Stimulated activated CD4-positive, alpha-beta T cell treated with anti-CD3 and anti-CD28 coated beads, Interleukin-4, amount 100 ng/mL, for 24 hours (primary cell): ENCODE measurements at places on chromosomes 5 and 9.

GRCh38 chr5:179568721-179569120, 18.4 kb downstream of the RUFY1 start:
- no peak for DNase-seq

DNA sequence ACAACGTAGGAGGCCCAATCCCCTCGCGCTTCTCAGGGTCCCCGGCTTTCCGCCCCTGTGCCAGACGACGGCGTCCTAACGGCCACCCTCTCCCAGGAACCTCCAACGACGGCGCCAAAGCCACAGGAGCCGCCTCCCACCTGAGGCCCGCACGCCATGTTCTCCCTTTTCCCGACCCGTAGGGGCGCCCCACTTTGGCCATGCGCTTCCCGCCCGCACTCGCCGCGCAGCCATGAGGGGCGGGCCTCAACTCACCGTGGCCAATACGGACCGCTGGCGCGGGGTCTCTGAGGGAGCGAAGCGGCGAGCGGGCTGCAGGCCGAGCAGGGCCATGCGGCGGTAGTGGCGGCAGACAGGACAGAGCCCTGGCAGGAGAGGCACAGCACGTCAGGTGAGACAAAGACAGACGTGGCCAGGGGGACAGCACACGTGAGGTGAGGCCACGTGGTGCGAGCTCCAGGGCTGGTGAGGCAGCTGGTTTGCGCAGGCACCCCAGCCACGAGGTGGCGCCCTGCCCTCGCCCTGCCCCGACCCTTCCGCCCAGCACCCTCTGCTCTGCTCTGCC, 1005.5 kb upstream of the PTPRD start:
- DNase-seq, result no peak

GRCh38 chr9:27664121-27664779, 91.0 kb upstream of the C9orf72 start:
- no peak for DNase-seq

GRCh38 chr5:55991768-55992486, 2.8 kb downstream of the IL6ST start:
- no peak for DNase-seq

DNA sequence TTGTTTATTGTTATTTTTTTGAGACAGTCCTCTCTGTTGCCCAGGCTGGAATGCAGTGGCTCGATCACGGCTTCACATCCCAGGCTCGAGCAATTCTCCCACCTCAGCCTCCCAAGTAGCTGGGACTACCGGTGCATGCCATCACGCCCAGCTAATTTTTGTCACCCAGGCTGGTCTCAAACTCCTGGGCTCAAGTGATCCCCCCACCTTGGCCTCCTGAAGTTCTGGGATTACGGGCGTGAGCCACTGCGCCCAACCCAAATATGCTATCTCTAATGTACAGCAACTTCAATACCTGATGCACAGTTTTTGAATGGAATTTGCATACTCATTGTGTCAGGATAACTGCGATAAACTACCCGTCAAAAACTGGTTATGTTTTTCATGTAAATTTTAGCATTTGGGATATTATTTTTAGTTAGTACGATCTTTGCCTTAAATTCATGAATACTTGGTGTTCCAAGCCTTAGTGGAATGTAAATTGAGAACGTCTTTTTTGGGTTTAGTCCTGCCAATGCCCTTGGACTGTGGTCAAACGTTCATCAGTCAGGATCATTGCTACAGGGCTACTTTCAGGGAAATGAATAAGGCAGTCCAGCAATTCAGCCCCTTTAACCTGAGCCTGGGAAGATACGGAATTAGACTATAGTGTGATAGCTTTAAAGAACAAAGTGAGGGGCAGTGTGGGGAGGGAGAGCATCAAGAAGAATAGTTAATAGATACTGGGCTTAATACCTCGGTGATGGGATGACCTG, 4.4 kb downstream of the UGCG start:
- DNase-seq, result no peak

GRCh38 chr5:75034137-75034739, 18.1 kb downstream of the GCNT4 start:
- peak; percentile 32 for DNase-seq

DNA sequence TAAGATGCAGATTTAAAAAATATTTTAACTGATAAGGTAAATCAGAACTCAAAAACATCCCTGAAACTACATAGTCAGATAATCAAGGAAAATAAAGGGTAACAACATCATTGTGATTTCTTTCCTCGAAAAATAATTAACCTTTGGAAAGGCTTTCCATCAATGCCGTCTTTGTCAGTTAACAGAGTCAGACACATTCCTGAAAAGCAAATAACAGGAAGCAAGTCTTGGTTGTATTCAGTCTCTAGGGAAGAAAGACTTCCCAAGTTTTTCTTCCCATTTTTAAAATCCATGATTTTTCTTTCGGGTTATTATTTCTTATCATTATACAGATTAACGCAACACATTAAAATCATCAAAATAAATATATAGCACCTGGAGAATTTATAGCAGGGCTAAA, 256.4 kb upstream of the CDH6 start:
- no peak for DNase-seq

- no peak for DNase-seq
Measured at GRCh38 chr5:3022665-3023064, 271.2 kb upstream of the IRX2 start.

DNA sequence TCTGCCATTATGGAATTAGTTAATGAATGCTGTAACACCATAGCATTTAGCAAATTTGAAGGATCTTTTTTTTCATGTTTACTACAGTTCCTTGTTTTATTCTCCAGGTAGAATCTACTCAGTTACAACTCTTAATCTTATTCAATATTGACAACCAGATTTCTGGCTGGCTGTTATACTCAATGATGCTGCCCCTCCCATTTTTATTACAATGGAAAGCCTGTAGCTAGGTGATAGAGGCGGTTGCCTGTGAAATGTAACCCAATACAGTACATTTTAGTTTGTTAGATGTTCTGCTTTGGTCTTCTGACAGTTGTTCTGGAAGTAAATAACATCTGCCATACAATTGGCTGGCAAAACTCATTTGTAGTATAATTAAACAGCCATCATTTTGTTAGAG, 294.2 kb downstream of the DMRTA1 start:
- no peak for DNase-seq

DNA sequence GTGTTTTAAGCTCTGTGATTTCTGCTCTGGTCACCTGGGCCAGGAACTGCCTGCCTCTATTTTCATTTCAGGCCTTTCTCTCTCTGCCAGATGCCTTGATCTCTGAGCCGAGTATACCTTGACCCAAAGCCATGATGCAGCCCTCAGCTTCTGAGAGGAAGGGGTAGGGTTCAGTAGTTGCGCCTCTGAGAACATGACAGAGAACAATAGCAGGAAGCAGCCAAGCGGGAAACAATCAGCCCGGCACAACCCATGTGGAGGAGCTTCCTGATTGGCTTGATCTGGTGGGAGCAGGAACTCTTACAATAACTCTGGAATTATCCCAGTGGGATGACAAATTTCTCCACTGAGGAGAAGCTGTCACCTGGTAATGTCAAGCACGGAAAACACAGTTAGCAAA, 127.4 kb downstream of the PALM2AKAP2 start:
- no peak for DNase-seq

DNA sequence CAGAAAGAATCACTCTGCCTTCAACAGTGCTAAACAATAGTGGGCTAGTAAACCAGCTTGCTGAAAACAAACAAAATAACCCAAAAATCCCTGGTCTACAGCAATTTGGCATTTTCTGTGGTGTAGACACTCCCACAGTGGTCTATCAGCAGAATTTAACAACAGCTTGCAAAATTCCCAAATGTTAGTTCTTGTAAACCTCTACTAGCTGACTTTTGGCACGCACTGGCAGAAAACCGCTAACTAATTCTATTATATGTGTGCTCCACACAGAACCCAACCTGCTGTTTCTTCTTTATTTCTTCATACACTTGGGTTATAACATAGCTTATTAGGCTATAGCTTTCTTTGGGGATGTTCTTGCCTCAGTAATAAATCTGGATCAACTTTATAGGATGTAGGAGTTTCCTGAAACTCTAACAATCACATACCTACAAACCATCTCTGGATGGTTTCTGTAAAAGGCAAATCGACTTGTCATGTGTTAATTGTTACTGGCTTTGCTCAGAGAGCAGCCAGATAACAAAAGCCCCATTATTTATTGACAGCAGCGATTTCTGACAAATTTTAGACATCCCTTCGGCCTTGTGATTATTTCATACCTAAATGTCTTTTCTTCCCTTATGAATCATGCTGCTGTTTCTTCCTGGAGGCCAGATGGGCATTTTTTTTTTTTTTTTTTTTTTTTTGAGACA, 82.7 kb upstream of the NAA35 start:
- DNase-seq, result no peak

DNA sequence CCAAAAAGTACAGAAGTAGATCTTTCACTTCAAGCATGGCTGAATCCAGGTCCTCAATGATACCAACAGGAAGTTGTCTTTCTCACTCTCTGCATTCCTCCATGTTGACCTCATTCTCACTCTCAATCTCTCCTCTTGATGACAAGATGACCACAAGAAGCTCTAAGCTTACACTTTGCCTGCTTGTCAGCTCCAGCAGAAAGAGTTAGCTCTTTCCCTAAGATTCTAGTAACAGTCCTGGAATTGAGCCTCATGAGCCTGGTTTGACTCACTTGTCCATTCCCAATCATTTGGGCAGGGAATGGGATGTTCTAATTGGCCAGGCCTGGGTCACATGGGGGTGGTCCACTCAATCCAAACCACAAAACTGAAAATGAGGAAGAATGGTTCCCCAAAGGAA, 3.3 kb upstream of the CLTA start:
- no peak for DNase-seq

- DNase-seq, result no peak
Measured at GRCh38 chr5:89972901-89973300, 436.7 kb downstream of the CETN3 start.

DNA sequence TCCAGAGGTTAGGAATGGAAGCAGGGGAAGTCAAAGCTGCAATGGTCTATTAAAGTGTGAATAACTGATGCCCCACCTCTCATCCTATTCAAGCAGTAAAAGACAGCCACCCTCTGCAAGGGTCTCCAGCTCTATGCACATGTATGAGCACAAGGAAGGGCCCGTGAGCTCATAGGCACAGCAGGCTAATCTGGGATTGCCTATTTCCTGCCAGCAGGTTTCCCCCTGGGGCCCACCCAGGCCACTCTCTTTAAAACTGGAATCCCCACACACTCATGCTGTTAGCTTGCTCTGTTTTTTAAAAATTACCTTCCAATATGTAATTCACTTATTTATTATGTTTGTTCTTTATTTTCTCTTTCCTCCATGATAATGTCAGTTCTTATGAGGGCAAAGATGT, 48.7 kb upstream of the ZNF366 start:
- DNase-seq, result no peak

DNA sequence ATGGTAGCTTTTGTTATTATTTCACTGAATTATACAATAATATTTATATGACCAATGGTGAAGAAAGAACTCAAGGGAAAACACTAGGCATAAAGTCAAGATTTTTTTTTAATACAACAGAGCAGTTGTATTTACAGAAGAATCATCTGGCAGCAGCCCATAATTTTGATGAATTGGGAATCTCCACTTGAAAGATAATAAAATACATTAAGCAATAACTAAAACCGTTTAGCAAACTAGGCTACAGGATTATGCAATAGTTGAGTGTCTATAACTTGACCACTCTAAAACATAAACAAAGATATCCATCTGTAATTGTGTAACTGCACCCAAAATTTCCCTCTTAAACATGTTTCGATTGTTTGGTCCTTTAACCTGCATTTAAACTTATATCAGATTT, 80.8 kb downstream of the SNCAIP start:
- DNase-seq, result no peak

GRCh38 chr9:83027153-83027891, 35.6 kb downstream of the RASEF start:
- no peak for DNase-seq

GRCh38 chr5:131644822-131645221, 9.8 kb upstream of the RAPGEF6 start:
- no peak for DNase-seq

- no peak for DNase-seq
Measured at GRCh38 chr5:159878988-159879471, 37.3 kb upstream of the ADRA1B start.

- DNase-seq, result no peak
Measured at GRCh38 chr5:35115920-35116319, 68.2 kb upstream of the AGXT2 start.

DNA sequence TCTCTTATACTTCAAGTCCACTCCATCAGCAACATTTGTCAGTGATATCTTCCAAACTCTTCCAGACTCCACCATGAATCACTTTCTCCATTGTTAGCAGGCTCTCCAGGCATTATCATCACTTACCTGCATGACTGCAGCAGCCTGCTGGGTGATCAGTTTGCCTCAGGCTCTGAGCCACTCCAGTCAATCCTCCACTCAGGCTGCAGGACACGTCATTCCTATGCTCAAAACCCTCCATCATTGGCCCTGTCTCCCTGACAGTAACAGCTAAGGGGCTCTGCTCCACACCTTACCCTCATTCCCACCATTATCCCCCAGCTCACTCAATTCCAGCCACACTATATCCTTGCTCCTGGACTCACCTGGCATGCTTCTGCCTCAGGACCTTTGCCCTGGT, 10.7 kb downstream of the DIRAS2 start:
- DNase-seq, result no peak

- DNase-seq, result no peak
Measured at GRCh38 chr9:85730916-85731630, 10.7 kb downstream of the AGTPBP1 start.

GRCh38 chr5:123512611-123513461, 859 bp downstream of the CSNK1G3 start:
- DNase-seq, result peak; percentile 43

GRCh38 chr5:178606269-178606668, 16.1 kb upstream of the COL23A1 start:
- no peak for DNase-seq

DNA sequence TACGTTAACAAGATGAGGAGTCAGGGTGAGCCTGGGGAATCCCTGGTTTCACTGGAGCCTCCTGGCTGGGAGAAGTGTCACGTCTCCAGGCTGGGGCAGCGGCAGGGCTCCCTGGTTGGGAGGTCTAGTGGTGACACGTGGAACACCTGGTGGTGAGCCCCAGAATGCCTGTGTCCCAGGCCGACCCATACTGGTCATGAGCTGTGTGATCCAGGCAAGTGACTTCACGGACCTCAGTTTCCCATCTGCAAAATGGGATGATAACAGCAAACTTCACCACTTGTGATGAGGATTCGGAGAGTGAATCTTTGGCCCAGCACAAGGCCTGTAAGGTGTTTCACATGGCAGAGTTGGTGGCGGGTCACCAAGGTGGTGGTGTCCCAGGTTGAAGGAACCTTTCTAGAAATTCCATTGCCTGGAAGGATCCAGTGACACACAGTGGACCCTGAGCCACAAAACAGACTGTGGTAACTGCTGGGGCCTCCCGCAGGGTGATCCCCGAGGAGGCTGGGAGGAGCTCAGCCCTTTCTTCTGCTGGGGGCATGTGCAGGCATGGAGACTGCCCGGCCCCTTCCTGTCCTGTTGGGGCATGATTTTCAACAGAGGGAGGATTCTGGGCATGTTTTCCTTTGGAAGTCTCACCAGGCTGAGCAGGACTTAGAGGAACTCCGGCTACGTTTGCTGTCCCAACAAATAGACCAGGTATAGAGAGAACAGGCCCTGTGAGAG, 153.9 kb upstream of the IER5L start:
- DNase-seq, result no peak

DNA sequence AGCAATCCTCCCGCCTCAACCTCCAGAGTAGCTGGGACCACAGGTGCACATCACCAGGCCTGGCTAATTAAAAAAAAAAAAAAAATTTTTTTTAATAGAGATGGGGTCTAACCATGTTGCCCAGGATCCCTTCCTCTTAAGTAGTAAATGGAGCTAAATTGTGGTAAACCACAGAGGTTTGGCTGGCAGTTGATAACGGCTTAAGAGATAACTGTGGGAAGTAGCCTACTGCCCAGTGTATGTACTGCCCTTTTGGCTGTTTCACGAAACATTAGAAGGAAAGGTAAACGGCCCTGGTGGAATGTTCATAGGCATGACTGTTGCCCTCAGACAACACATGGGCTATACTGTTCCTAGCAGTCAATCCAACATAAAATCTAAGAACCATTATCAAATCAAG, 44.4 kb downstream of the HMGCR start:
- DNase-seq, result no peak
